ENCODE measurements at places on chromosomes 7 and 10.

- DNase-seq = no peak
These were observed 29.1 kb upstream of the LBX1 start for GRCh38 chr10:101258179-101258885.

DNA sequence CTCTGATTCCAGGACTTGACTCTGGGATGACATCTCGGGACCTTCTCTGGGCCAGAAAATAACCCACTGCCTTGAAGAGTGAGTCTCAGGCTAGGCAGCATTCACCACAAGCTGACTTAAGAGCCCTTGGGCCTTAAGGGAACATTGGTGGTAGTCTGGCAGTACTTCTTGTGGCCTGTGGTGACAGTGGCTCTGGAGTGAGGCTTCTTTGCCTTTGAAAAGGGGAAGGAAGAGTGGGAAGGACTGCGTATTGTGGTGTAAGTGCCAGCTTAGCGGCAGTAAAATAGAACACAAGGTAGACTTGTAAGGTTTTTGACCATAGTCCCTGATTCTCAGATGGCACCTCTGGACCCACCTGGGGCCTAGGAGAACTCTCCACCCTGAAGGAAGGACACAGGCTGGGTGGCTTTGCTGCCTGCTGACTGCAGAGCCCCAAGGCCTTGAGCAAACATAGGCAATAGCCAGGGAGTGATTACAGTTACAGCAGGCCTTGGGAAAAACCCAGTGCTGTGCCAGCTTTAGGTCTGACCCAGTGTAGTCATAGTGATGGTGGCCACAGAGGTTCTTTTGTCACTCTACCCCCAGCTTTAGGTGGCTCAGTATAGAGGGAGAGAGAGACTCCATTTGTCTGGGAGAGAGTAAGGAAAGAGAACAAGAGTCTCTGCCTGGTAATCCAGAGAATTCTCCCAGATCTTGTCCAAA lies 483.9 kb downstream of the SH2D4B start:
- DNase-seq = no peak

DNA sequence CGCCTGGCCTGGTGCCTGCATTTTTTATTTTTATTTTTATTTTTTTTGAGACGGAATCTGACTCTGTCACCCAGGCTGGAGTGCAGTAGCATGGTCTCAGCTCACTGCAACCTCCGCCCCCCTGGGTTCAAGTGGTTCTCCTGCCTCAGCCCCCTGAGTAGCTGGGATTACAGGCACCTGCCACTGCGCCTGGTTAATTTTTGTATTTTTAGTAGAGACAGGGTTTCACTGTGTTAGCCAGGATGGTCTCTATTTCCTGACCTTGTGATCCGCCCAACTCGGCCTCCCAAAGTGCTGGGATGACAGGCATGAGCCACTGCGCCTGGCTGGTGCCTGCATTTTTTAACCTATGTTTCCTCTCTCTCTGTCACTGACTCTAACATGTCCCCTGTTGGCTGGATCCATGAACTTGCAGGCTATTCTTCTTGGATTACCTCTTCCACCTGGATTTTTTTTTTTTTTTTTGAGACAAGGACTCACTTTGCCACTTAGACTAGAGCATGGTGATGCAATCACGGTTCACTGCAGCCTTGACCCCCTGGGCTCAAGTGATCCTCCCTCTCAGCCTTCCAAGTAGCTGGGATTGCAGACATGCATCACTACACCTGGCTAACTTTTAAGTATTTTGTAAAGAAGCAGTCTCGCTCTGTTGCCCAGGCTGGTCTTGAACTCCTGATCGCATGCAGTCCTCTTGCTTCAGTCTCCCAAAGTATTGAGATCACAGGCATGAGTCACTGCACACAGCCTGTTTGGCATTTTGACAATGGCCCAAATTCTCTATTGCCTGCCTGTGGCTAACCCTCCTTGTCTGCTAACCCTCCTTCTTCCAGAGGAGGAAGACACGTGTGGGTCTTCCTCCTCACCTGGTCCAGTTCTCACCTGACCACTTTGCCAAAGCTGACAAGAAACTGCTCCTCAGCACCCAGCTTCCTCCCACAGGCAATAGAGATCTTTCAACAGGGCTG lies 23.0 kb upstream of the PRPF18 start:
- no peak for DNase-seq

- DNase-seq = no peak
These were observed 322.3 kb downstream of the ZNF716 start for GRCh38 chr7:57772126-57772924.

DNA sequence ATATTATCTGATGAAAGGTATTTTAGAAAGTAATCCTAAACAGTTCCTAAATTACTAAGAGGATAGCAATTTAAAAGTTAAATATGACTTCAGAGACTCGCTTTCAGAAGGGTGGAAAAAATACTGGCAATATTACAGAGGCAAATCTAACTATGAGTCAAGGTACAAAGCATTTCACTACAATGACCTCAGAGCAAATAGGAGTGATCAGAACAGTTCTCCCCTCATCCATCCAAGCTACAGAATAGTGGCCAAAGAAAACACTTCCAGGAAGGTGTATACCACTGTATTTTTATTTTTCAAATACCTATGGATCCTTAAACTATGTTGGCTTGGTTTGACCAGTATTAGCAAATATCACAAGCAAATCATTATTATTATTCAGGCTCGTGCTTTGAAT lies 112.8 kb upstream of the ODAD2 start:
- no peak for DNase-seq

- no peak for DNase-seq
These were observed 14.0 kb upstream of the ADD3 start for GRCh38 chr10:109993551-109994330.

GRCh38 chr7:158239290-158239981 lies 348.2 kb downstream of the PTPRN2 start:
- no peak for DNase-seq

GRCh38 chr10:77564731-77565589 lies 72.6 kb downstream of the KCNMA1 start:
- no peak for DNase-seq

- DNase-seq = no peak
These were observed 32.5 kb upstream of the ADAM12 start for GRCh38 chr10:126420567-126421300.

- no peak for DNase-seq
These were observed 419.5 kb downstream of the PHTF2 start for GRCh38 chr7:78218051-78218450.

DNA sequence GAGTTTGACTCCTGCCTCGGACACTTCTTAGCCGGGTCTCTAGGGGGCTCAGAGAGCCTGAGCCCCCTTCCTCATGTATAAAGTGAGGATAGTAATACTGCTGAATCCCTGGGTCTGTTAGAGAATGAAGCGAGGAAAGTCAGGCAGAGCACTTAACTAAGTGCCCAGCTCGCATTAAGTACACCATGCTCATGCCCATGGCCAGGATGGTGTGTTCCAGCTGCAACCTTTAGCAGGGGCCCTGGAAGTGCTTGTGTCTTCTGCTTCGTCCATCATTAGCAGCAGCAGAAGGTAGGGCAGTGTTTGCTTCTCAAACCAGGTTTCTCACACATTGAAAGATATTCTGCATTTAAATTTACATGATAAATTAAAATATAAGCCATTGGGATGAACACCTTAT lies 27.3 kb upstream of the WDFY4 start:
- DNase-seq = no peak

- DNase-seq = no peak
These were observed 137.6 kb downstream of the RAMP3 start for GRCh38 chr7:45295222-45295621.

DNA sequence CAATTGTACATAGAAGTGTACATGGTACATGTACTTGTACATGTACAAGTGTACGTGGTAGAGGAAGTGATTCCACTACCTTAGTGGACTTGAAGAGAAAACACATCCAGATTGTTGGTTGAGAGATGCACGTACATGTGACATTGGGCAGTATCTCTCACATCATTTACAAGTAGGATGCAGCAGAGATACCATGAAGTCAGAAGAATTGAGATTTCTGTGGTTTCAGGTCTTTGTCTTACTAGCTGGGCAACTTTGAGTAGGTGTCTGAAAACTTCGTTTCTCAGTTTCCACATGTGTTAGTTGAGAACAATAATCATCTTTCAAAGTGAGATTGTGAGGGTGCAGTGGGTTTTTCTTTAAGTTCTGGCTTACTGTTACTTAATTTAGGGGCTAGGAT lies 21.5 kb downstream of the CLDN12 start:
- DNase-seq = no peak

DNA sequence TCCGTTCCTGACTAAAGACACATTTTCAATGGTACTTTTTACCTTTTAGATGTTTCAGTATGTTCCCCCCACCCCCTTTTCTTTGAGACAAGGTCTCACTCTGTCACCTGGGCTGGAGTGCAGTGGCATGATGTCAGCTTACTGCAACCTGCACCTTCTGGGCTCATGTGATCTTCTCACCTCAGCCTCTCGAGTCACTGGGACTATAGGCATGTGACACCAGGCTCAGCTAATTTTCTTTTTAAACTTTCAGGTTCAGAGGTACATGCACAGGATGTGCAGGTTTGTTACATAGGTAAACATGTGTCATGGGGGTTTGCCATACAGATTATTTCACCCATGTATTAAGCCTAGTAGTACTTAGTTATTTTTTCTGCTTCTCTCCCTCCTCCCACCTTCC lies 99.3 kb upstream of the RPA3 start:
- DNase-seq = no peak

Measured in esophagus squamous epithelium (tissue), 5 donors.